Chondrocyte (in vitro differentiated cells): ENCODE measurements at places on chromosomes 2 and 18.
A peak's percentile ranks its signal among the peaks of the same experiment; 100 is the strongest.

- no peak overlapping the region for H3K4me3 ChIP-seq
- no peak overlapping the region for H3K27ac ChIP-seq
- peaks cover 2% of the 10 kb centered on the region for H3K27me3 ChIP-seq
- H3K4me1 ChIP-seq, result no peaks in the 10 kb centered on the region
- H3K36me3 ChIP-seq, result no peaks in the 10 kb centered on the region
Measured at GRCh38 chr2:21643180-21643579, 519.4 kb downstream of the TDRD15 start.

- H3K4me1 ChIP-seq, result peaks cover 24% of the 10 kb centered on the region
- H3K4me3 ChIP-seq, result no peak overlapping the region
- DNase-seq, result no peak
- no peak overlapping the region for H3K27ac ChIP-seq
- H3K27me3 ChIP-seq, result peaks cover 49% of the 10 kb centered on the region
- H3K36me3 ChIP-seq, result peaks cover 20% of the 10 kb centered on the region
Measured at GRCh38 chr2:63044362-63045327, 6.0 kb upstream of the OTX1 start.

- no peaks in the 10 kb centered on the region for H3K36me3 ChIP-seq
- no peak for DNase-seq
- no peaks in the 10 kb centered on the region for H3K27me3 ChIP-seq
- H3K4me3 ChIP-seq, result no peak overlapping the region
Measured at GRCh38 chr2:67824186-67824585, 238.6 kb downstream of the C1D start.

DNA sequence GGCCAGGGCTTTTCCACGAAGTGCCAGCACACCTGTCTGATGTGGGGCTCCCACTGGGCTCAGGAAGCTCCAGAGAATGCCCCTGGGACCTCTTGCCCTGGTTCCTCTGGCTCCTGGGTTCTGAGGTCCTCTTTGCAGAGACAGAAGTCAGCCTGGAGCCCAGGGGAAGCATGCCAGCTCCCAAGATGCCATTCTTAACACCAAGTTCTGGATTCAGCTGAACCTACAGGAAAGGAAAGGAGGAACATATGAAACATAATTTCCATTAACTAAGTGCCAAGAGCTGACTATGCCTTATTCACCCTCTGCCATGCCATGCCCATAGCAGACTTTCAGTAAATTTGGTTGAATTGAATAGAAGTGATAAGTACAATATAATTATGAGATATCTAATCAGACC, 21.9 kb downstream of the FAM124B start:
- no peak overlapping the region for H3K27ac ChIP-seq
- H3K36me3 ChIP-seq, result no peaks in the 10 kb centered on the region
- no peak overlapping the region for H3K4me3 ChIP-seq
- H3K4me1 ChIP-seq, result peaks cover 17% of the 10 kb centered on the region

DNA sequence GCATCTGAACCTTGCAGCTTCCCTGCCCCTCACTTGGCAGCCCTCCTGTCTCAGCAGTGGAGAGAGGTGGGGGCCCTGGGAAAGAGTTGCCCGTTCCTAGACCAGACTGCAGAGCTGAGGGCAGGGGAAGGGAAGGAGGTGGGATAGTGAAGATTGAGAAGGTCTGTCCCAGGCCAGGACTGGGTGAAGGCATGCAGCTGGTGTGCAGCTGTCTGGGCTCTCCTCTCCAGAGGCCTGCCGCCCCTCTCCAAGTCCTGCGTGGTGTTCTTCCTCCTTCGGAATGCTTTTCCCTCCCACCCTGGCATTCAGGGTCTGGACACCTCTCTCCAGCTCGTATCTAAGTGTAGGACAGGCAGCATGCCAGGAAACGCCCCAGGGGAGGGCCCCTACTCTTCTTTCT, 323.5 kb downstream of the CELF4 start:
- H3K27ac ChIP-seq, result no peak overlapping the region
- peaks cover 6% of the 10 kb centered on the region for H3K36me3 ChIP-seq
- peaks cover 15% of the 10 kb centered on the region for H3K27me3 ChIP-seq
- no peak for DNase-seq
- H3K4me3 ChIP-seq, result no peak overlapping the region
- H3K4me1 ChIP-seq, result peaks cover 4% of the 10 kb centered on the region

DNA sequence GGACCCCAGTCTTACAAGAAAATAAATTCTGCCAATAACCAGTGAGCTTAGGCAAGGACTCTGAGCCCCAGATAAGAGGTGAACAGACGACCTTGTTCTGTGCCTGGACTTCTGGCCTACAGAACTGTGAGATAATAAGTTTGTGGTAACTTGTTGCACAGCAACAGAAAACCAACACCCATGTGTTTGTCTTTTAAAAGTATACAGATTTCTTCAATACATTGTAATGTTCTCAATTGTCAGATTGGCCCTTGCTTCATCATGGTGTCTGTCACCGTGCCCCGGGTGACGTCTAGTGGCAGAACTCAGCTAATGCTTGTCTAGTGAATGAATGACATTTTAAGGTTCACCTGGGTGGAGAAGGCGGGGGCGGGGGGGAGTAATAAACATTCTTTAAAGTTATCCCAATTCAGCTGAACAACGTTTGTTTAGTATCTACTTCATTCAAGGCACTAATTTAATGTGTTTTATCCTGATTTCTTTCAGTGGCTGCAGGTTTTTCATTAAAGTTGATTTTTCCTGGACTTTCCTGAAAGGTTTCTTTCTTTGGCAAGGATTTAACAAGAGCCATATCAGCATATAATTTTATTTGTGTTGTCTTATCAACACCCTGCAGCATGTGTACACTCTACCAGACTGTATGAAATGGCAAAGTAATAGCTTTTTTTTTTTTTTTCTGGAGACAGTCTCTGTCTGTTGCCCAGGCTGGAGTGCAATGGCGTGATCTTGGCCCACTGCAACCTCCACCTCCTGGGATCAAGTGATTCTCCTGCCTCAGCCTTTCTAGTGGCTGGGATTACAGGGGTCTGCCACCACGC, 123.8 kb upstream of the DLX2 start:
- H3K4me3 ChIP-seq, result no peak overlapping the region
- no peaks in the 10 kb centered on the region for H3K27me3 ChIP-seq
- no peaks in the 10 kb centered on the region for H3K36me3 ChIP-seq
- no peak overlapping the region for H3K27ac ChIP-seq
- DNase-seq, result no peak
- peaks cover 7% of the 10 kb centered on the region for H3K4me1 ChIP-seq

- no peak overlapping the region for H3K27ac ChIP-seq
- no peak for DNase-seq
- H3K27me3 ChIP-seq, result peaks cover 8% of the 10 kb centered on the region
- H3K4me1 ChIP-seq, result peaks cover 5% of the 10 kb centered on the region
- no peaks in the 10 kb centered on the region for H3K36me3 ChIP-seq
Measured at GRCh38 chr18:28863396-28863795, 686.5 kb upstream of the CDH2 start.

DNA sequence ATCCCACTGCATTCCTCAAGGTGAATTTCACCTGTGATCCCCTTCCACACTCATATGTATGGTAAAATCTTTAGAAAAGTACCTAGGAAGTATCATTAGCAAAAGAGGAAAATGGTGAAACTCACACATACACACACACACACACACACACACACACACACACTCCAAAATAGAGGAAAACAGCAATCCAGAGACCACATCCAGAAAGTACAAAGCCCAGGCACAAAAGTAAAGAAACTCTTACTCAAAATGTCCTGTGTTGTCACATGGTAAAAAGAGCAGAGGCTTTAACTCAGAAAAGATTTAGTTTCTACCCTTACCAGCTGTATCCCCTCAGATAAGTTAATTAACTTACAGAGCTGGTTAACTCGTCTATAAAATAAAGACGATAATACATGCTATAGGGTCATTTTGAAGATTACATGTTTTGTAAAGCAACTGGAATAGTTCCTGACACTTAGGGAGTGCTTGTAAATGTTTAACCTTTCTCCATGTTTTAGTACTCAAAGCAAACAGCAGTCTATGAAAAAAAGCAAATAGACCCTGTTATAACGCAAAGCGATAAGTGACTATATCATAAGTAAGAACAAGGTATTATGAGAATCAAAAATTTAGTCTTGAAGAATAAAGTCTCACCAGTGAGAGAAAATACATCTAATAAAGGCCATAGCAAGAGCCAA, 360.0 kb upstream of the LRATD1 start:
- H3K4me3 ChIP-seq, result no peak overlapping the region
- no peak overlapping the region for H3K27ac ChIP-seq
- no peak for DNase-seq

GRCh38 chr2:153601812-153602211, 123.2 kb upstream of the RPRM start:
- no peak overlapping the region for H3K4me3 ChIP-seq
- H3K27me3 ChIP-seq, result no peaks in the 10 kb centered on the region
- H3K36me3 ChIP-seq, result no peaks in the 10 kb centered on the region
- H3K4me1 ChIP-seq, result no peaks in the 10 kb centered on the region
- no peak overlapping the region for H3K27ac ChIP-seq
- no peak for DNase-seq

DNA sequence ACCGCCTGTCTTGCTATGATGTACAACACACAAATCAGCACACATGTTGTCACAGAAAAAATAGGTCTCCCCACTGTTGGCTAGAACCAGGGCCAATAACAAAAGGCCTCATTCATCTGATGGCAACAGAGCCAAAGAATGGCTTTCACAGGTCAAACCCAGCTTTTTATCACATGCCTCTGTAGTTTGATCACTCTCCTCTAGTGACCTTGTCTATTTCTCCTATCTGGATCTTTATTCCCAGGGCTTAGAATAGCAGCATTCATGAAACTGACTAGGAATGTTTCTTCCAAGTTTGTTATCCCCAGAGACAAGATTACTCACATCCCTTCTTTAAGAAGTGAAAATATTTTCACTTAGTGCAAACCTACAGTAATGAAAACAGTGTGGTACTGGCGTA, 285.8 kb upstream of the GYPC start:
- H3K27ac ChIP-seq, result peak overlapping the region; percentile 90
- peaks cover 27% of the 10 kb centered on the region for H3K4me1 ChIP-seq
- H3K27me3 ChIP-seq, result no peaks in the 10 kb centered on the region
- no peaks in the 10 kb centered on the region for H3K36me3 ChIP-seq
- DNase-seq, result no peak
- H3K4me3 ChIP-seq, result no peak overlapping the region

GRCh38 chr2:158498749-158499136, 42.0 kb downstream of the PKP4 start:
- DNase-seq, result no peak
- H3K4me1 ChIP-seq, result peaks cover 85% of the 10 kb centered on the region
- H3K27ac ChIP-seq, result peak overlapping the region; percentile 56
- H3K36me3 ChIP-seq, result no peaks in the 10 kb centered on the region

DNA sequence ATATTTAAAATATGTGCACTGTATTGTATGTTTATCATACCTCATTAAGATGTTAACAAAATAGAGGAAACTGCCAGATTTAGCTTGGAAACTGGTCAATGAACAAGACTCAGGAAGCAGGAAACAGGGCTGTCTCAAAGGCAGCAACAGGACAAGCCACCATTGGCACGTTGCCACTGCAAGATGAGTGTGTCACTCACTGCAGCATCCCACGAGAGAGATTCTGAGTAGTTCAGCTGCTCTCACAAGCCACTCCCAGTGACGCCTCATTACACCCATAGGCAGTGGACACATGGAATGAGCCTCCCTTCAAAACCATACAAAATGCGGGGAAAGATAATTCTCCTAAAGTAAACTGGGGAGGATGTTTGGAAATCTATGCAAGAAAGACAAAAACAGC, 181.9 kb upstream of the DLGAP1 start:
- no peak for DNase-seq
- no peaks in the 10 kb centered on the region for H3K27me3 ChIP-seq
- H3K36me3 ChIP-seq, result no peaks in the 10 kb centered on the region
- peaks cover 8% of the 10 kb centered on the region for H3K4me1 ChIP-seq

DNA sequence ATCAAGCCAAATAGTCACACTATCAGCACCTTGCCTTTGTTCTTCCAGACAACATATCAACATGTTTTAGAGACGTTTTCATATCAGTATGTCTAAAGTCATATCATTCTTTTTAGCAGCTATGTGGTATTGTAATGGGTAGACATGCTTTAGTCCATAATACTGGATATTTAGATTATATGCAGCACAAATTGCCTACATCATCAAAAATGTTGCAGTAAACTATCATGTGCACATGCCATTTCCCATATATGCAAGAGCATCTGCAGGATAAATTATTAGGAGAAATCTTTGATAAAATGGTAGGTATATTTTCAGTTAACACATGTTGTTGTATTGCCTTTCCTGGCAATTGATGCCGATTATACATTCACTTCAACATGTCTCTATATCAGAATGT, 636.5 kb downstream of the XIRP2 start:
- no peak overlapping the region for H3K4me3 ChIP-seq
- no peak overlapping the region for H3K27ac ChIP-seq
- no peaks in the 10 kb centered on the region for H3K27me3 ChIP-seq

GRCh38 chr18:11323359-11323819, 174.0 kb upstream of the PIEZO2 start:
- H3K4me1 ChIP-seq, result peaks cover 80% of the 10 kb centered on the region
- peak overlapping the region; percentile 87 for H3K27ac ChIP-seq
- no peaks in the 10 kb centered on the region for H3K27me3 ChIP-seq
- DNase-seq, result no peak

DNA sequence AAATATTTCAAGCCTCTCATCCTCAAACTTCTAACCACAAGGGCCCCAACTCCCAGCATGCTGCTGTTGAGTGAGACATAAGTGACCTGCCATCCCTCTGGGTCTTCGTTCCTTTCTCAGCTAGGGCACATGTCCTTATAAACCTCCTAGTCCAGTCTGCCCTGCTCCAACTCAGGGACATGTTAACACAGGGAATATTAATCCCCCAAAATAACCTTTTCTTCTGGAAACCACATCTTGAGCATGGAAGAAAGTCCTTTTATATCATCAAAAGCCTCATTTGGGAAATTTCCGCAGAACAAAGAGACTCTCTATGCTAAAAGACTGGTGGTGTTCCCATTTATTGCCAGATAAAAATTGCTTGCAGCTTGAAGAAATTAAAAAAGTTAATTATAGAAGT, 14.4 kb downstream of the TNP1 start:
- DNase-seq, result no peak
- no peak overlapping the region for H3K4me3 ChIP-seq
- H3K27ac ChIP-seq, result no peak overlapping the region
- H3K27me3 ChIP-seq, result no peaks in the 10 kb centered on the region
- H3K4me1 ChIP-seq, result peaks cover 12% of the 10 kb centered on the region

DNA sequence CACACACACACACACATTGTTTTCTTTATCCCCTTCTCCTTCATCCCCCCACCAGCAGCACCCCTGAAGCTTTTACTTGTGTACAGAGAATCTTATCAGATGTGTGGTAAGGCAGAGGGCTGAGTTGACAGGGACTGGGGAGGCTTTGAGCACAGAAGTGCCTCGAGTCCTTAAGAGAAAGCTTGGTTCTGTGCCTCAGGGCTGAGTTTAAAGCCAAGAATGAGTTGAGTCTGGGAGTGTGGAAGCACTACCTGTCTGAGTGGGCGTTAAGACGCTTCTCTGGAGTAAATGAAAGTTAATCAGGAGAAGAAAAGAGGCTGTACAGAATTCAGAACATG, 2.7 kb downstream of the ID2 start:
- peak overlapping the region; percentile 75 for H3K27ac ChIP-seq
- peaks cover 33% of the 10 kb centered on the region for H3K4me1 ChIP-seq
- H3K27me3 ChIP-seq, result no peaks in the 10 kb centered on the region

- H3K27me3 ChIP-seq, result no peaks in the 10 kb centered on the region
- peaks cover 20% of the 10 kb centered on the region for H3K4me1 ChIP-seq
- H3K36me3 ChIP-seq, result no peaks in the 10 kb centered on the region
- DNase-seq, result peak; percentile 36
Measured at GRCh38 chr2:112150851-112151250, 12.7 kb downstream of the FBLN7 start.
